ENCODE measurements at places on chromosomes 16 and 17.

GRCh38 chr17:29867643-29868181 lies 62.3 kb downstream of the SSH2 start:
- no peak for DNase-seq

- DNase-seq, result no peak
These were observed 530.9 kb downstream of the MAF start for GRCh38 chr16:79069633-79070032.

DNA sequence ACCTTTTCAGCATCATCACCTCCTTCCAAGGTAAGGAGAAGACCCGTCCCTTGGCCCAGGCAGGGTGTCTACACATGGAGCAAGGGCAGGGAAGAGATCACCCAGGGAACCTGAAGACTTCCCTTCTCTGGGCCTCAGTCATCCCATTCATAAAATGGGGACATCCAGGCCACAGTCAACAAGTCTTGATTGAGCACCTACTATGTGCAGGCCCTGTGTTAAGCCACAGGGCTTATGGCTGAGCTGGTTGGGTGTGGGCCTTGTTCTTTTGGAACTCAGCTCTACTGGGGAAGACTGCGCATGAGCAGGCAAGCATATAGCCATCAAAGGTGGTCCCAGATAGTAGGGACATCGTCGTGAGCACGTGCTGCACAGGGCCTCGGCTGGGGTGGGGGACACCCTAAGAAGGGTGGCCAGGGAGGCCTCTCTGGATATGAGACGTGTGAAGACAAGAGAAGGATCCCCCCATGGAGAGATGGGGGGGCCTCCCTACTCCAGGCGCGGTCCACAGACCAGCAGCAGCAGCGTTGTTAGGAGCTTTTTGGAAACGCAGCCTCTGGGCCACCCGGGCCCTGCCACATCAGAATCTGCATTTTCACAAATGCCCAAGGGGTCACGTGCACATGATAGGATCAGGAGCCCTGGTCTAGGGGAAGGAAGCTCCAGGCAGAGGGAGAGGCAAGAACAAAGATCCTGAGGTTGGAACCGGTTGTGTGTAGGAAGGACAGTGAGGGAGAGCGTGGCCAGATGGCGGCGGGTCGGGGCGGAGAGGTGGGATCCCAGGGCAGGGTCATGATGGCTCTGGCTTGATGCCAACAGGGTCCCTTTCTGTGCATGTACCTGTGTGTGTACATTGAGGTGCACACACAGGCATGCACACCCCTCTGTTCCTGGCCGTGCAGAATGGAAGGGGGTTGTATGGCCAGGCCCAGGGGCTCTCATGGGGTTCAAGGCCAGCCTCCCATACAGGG lies 5.9 kb upstream of the ADGRG3 start:
- DNase-seq, result no peak

- no peak for DNase-seq
These were observed 11.5 kb upstream of the FOXF1 start for GRCh38 chr16:86498671-86499439.

Measured in activated CD8-positive, alpha-beta memory T cell treated with anti-CD3 and anti-CD28 coated beads for 4 hours (primary cell).